ENCODE measurements at places on chromosomes 16 and 17.

DNA sequence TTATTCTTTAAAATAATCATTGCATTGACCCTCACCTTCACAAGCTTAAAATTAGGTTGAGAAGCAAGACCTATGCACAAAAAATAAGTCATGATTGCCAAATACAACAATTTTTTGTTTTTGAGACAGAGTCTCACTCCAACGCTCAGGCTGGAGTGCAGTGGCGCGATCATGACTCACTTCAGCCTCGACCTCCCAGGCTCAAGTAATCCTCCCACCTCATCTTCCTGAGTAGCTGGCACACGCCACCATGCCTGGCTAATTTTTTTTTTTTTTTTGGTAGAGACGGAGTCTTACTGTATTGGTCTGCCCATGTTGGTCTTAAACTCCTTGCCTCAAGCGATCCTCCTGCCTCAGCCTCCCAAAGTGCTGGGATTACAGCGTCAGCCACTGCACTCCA, 24.2 kb downstream of the ZNF652 start:
- DNase-seq = peak; percentile 64

DNA sequence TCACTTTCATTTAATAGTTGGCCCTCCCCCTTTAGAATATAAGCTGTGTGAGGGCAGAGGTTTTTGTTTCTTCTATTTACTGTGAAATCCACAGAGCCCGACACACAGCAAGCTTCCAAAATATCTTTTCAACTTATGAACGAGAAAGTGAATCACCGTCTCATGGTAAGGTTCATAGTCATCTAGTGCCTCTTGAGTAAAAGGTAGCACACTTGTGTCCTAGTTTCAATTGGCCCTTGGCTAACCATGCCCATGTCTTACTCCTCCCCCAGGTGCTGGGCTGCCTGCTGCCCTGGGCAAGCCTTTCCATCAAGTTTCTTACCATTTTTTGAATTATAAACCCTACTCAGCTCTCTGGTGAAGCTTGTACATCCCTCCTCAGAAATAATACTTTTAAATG, 12.4 kb upstream of the GP2 start:
- no peak for DNase-seq

- DNase-seq = no peak
Observed at GRCh38 chr16:89443727-89444084, 46.7 kb downstream of the ANKRD11 start.

DNA sequence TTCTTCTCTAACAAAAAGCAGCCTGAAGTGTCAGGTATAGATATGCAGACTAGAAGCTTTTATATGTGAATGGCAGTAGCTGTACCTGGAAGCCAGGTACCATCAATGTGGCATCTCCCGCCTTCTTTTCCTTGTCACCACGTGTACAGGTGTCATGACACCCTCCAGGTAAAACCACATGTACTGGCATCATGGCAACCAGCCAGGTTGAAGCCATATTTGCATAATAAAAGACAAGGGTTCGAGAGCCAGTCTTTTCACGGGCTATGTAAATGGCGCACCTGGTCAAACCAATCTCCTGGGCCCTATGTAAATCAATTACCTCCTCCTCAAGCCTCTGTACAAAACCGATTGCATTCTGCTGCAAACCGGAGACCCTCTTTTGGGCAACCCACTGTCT, 541.3 kb downstream of the CDH11 start:
- no peak for DNase-seq

GRCh38 chr16:389352-389751, 7.6 kb upstream of the PGAP6 start:
- no peak for DNase-seq

All from inflammatory macrophage (primary cell).